ENCODE measurements at places on chromosomes 16 and 17.

GRCh38 chr16:3577302-3577752 lies at the start of gene NLRC3:
TSS of gene NLRC3 (minus strand) at chr16:3577403. CDS start at chr16:3565036, 12,367 bp downstream.
- DNase-seq = no peak

DNA sequence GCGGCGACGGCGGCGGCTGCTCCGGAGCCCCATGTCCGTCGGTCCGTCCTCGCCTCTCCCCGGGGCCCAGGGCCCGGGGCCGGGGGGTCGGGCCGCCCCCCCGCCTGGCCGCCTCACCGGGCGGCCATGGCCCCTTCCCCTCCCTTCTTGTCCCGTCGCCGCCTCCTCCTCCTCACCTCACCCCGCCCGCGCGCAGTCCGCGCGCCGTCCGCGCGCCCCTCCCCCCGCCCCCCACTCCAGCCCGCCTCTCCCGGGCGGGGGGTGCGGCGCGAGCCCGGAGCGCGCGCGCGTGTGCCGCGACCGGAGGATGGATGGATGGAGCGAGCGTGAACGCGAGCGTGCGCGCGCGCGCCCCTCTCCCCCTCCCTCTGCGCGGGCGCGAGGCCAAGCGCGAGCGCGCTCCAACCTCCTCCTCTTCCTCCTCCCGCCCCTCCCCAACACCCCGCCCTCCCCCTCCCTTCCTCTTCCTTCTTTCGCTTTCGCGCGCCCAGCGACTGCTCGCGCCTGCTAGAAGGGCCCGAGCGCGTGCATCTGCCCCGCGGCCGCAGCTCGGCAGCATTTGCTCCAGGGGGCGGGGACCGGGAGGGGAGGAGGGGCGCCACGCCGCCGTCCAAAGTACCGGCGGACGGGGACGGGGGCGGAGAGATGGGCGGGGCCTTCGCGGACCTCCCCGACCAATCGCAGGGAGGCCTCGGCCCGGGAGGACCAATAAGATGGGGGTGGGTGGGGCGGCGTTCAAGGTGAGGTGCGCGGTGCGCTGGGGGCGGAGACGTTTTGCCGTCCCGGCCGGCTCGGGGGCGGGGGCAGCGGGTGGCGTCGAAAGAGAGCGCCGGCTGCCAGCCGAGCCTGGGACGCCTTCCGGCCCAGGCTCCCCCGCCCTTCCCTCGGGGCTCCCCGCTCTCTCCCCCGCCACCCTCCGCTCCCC lies at the start of gene ATXN7L3:
Gene ATXN7L3, minus strand, starts transcription at position 332 of the 925 bp plus-strand sequence. CDS start 1,814 bp downstream, outside the sequence.
- DNase-seq = peak; percentile 97

DNA sequence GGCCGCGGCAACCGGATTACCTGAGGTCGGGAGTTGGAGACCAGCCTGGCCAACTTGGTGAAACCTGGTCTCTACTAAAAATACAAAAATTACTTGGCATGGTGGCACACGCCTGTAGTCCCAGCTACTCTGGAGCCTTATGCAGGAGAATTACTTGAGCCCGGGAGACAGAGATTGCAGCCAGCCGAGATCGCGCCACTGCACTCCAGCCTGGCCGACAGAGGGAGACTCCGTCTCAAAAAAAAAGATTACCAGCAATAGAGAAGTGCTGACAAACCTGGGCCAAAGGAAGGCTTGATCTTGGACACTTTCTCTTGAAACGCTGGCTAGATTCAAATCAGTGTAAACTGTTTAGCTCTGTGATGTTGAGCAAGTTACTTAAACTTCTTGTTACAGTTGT lies 4.3 kb downstream of the MT1H start:
- no peak for DNase-seq

DNA sequence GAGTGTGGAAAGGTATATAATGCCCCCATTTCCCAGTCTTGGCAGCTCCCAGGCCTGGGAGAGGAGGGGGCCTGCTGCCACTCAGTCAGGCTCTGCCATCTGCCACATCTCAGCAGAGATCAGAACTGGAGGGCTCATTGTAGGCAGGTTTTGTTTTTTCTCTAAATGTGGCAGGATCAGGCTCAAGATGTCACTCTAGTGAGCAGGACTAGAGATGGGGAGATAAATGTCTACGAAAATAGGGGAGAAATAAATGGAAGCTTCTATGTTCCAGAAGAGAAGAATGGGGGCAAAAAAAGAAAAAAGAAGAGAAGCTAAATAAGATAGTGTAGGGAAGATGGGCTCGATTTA lies 13.9 kb downstream of the NXPH3 start:
- DNase-seq = no peak

DNA sequence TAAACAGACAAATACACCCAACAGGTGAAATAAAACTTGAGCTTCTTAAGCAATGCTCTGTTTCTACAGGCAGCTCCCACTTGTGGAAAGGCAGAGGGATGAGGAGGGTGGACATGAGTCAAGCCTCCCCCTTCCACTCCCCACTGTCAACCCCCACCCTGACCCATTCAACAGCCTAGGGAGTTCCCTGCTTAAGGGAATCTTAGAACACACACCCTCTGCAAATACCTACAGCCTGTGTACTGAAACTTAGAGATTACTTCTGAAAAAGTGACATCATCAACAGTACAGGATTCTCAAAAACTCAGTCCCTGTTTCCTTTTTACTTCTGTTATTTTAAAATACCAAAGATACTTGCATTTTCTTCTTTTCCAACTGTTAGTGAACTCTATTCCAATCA lies 345.4 kb downstream of the SOX9 start:
- DNase-seq = no peak

DNA sequence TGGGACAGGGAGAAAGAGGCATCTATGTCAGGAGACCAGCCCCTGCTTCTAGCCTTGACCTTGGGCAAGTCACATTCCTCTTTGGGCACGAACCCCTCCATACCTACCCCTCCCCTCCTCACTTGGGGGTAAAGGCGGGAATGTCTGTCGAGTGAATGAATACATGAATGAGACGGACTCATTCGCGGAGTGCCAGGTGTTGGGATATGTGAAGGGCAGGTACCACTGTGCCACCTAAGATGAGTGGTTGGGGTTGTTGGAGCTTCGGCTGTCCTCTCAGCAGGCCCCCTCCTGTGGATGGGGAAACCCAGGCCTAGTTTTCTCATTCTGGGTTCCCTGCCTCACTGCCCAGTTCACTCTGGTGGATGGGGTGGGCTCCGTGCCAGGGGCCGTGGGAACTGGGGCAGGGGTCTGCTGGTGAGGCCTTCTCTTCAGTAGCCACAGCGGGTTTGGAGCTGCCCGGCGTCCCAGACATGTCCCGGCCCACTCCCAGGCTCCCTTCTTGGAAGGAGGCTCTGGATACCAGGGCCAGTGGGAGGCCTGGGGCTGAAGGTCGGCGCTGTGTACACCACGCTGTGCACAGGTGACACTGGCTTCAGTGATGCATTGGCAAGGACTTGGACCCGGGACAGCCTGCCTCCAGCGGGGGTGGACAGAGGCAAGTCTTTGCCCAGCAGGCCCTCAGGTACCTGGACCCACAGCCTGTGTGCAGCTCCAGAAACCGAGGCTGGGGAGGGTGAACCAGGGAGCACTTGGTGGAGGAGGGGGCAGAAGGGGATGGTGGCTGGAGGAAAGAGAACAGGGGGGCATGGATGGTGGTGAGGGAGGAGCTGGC lies 5.6 kb downstream of the GLIS2 start:
- DNase-seq = no peak

- no peak for DNase-seq
Measured at GRCh38 chr16:50167556-50167955, 14.4 kb downstream of the TENT4B start.

DNA sequence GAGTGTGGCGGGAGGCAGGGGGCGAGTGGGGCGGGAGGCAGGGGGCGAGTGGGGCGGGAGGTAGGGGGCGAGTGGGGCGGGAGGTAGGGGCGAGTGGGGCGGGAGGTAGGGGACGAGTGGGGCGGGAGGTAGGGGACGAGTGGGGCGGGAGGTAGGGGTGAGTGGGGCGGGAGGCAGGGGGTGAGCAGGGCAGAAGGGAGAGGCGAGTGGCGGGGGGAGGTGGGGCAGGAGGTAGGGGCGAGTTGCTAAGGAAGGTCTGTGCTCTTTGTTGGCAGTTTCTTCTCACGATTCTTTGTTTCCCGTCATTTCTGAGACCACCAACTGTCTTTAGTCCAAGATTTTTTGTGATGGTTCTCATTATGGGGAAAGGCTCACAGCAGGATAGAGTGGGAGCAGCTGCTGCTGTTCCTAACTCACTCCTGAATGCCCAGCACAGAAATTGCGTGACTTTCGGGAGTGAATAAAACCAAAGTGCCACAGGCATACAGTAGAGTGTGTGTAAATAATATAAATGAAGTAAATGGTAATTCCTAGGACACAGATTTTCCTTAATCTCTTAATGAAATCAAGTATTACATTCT lies 44.7 kb downstream of the COG7 start:
- DNase-seq = no peak

Data from fibroblast of skin of left quadriceps (primary cell).